NCI-H2029 treated with DMSO at 0.1 percent for 48 hours (cell line): ENCODE measurements at places on chromosomes 3 and 15.

DNA sequence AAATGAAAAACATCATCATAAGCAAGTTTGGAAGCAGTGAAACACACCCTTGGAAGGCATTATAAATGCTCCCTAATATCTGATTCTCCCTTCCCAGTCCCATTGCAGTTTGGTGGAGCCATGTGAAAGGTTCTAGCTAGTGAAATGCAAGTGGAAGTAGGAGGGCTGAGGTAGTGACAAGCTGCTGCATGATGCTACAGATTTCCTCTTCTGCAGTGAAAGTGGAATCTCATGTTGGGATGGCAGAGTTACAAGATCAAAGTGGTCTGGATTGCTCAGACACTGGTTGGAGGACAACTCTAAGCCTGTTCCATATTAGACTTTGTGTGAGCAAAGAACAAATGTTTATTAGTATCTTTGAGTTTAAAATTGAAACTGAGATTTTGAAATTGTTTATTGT is 3.3 kb upstream of the PDCD6IP start:
- DNase-seq = no peak

GRCh38 chr3:50256978-50257890 is 11.7 kb upstream of the SEMA3B start:
- DNase-seq = no peak

- no peak for DNase-seq
These were observed 6.6 kb downstream of the PRKCD start for GRCh38 chr3:53167418-53168174.

GRCh38 chr3:43732747-43733425 is 42.1 kb downstream of the ABHD5 start:
- DNase-seq = no peak

DNA sequence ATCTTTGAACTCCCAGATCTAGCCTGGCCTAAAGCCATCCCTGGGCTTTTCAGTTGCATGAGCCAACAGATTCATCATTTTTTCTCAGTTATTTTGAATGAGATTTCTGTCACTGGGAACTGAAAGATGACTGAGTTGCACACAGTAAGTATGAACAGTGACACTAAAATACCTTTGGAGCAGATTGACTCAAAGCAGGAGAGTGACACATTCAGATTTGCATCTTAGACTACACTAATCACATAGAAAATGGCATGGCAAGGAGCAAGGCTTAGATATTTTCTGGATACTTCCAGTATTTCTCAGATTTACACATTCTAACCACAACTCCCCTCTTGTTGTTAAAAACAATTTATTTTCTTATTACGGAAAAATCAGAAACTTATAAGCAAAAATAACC is 32.8 kb downstream of the SEC62 start:
- no peak for DNase-seq

- DNase-seq = no peak
These were observed 502 bp downstream of the DPH3 start for GRCh38 chr3:16264174-16264707.

DNA sequence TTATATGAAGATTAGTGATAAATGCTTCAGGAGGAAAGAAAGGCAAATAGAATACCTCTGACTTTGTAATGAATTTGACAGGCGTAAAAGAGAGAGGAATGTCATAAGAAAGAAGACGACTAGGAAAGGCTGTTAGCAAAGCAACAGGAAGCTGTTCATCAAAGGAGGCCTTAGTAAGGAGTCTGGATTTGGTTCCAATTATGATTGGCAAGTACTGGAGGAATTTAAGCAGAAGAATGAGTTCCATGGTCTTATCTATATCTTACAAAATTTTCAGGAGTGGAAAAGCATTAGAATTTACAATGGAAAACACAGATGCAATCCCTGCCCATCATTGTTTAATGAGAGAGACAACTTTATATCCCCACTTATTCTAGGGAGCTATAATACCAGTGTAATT is 13.8 kb downstream of the PLSCR1 start:
- no peak for DNase-seq

GRCh38 chr3:187684880-187685279 is 14.7 kb upstream of the SST start:
- DNase-seq = no peak

GRCh38 chr3:183411216-183411922 is 17.1 kb downstream of the MCF2L2 start:
- DNase-seq = no peak

- DNase-seq = no peak
These were observed 77.0 kb downstream of the P3H2 start for GRCh38 chr3:190043741-190044140.

- DNase-seq = peak; percentile 60
These were observed 55.5 kb downstream of the SATB1 start for GRCh38 chr3:18369551-18370185.

- no peak for DNase-seq
These were observed 139.8 kb downstream of the WDR76 start for GRCh38 chr15:43966646-43967045.

DNA sequence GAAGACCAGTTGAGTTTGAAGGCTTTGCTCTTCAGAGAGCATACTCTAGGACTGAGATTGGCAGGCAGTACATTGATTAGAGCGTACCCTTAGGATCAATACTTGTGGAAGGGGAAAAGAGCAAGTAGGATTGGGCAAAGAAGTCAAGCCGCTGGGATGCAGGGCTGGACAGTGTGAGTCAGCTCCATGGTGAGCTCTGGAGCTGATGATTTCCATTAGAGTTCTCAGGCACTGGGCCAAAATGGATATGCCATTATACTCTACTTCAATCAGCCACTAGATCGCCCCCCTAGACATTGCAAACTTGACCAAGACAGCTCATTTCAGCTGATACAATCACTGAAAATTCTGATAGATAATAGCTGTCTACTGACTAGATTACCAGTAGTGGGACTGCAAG is 432.7 kb upstream of the ALCAM start:
- no peak for DNase-seq

DNA sequence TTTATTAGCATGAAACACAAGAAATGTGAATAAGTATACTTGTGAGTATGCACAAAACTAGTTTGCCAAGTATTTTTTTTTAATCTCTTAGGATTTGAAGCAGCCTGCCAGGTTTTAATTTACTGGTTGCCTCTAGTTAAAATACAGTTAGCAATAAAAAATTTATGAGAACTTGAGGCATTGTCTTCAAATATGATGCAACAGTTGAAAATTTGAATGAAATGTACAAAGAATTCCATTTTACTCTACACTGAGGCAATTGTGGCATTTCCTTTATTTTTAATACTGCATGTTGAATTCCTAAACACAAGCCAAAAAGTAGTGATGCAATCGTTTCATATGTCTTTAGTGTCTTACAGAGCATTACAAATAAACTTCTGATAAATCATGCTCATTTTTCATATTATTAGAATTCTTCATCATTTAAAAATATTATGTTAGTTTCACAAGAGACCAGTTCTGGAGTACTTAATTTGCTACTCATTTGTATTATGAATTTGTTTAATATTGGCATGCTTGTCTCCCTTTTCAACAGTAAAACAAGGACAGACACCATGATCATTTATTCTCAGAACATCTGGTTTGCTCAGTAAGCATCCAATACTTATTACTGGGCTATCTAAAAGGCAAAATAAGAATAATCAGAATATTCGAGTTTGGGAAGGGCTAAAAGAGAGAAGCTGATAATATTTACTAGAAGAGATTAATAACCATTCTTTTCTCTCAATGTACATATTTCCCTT is 124.8 kb upstream of the PTX3 start:
- no peak for DNase-seq

DNA sequence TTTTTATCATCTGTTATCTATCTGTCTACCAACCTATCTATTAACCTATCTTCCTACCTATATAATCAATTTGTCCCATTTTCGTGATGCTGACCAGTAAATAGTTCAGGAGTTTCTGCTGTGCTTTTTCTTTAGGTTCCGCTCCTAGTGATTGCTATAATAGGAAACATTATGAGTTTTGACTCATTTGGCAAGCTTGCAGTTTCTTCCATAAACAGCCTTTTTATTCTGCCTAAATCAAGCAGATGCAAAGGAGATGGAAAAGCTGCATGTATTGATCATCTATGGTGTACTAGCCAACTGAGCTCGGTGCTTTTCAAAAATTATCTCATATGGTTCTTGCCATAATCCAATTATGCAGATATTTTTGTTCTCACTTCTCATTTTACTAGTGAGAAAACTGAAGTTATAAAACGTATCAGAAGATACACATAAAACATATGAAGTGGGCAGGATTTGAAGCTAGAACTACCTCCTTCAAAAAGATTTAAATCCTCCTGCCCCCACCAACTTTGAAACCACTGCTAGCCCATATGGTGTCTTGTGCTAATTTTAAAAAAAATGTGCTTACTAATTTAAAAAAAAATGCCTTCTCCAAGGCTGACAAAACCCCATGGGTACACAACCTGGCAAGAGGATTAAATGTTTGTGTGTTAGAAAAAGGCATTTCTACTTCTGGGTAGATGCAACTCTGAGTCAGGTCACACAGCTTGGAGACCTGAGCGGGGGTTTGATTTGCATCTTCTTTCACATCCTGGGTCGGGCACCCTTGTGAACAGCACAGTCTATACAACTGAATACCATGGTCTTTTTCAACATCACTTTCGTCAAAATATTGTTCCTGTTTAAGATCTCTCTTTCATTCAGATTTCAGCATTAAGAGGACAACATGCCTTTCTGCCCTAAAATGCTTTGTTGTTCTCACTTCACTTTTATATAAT is 267.0 kb downstream of the CHL1 start:
- DNase-seq = no peak

DNA sequence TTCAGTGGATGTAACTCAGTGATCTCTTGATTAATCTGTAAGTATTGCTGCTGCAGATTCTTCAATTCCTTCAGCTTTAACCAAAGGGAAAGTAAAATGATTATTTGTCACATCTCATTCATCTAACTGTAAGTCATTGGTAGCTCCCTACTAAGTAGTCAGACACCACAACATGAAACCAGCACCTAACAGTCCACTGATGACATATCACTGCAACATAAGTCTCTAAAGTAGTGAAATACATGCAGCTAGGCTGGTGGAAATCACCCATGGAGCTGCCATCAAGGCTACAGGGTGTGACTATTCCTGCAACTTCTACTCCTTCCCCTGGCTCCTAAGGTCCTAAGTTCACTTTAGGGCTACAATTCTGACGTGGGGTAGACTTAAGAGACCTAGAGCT is 21.1 kb upstream of the HCLS1 start:
- no peak for DNase-seq

GRCh38 chr3:28139967-28140634 is 101.3 kb upstream of the CMC1 start:
- DNase-seq = no peak

- DNase-seq = no peak
These were observed 80.6 kb downstream of the NCEH1 start for GRCh38 chr3:172630316-172630715.

GRCh38 chr15:98326804-98327203 is 321.5 kb upstream of the IGF1R start:
- no peak for DNase-seq

DNA sequence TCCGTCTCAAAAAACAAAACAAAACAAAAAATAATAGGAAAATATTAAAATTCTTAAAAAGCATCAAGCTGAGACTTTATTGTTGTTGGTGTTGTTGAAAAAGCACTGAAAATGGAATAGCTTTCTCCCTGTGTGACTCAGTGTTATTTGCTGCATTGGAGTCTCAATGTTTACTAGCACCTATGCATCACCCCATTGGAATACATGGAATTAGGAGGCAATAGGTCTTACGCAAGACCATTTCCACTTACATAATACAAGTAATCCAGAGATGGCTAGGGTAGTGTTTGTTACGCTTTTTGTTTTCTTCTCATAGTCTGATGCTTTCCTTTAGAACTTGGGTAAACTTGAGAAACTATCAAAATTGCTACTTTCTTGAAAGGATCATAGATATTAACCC is 15.2 kb downstream of the GXYLT2 start:
- DNase-seq = no peak

DNA sequence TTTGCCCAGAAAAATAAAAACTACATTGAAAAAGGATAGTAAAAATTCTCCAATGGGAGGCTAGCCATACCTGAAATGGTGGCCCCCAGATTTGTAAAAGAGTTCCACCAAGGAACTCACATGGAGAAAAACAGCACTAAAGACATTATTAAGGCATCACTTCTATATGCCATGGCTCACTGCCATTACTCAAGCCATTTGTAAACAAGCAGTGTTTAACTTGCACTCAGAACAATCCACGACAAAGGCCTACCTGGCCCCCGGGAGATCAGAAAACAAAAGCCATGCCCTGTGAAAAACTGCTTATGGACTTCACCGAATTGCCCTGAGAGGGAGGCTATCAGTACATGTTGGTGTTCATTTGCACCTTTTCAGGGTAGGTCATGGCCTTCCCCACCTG is 19.6 kb downstream of the CCR8 start:
- DNase-seq = peak; percentile 93

- no peak for DNase-seq
These were observed 15.7 kb upstream of the AEN start for GRCh38 chr15:88605189-88606069.

GRCh38 chr15:68371160-68371559 is 60.8 kb downstream of the ITGA11 start:
- DNase-seq = no peak

GRCh38 chr15:62453981-62454380 is 288.9 kb upstream of the C2CD4B start:
- DNase-seq = no peak

GRCh38 chr15:86916671-86917360 is 837.1 kb downstream of the AGBL1 start:
- no peak for DNase-seq

GRCh38 chr3:71498543-71498942 is 85.0 kb downstream of the FOXP1 start:
- no peak for DNase-seq

DNA sequence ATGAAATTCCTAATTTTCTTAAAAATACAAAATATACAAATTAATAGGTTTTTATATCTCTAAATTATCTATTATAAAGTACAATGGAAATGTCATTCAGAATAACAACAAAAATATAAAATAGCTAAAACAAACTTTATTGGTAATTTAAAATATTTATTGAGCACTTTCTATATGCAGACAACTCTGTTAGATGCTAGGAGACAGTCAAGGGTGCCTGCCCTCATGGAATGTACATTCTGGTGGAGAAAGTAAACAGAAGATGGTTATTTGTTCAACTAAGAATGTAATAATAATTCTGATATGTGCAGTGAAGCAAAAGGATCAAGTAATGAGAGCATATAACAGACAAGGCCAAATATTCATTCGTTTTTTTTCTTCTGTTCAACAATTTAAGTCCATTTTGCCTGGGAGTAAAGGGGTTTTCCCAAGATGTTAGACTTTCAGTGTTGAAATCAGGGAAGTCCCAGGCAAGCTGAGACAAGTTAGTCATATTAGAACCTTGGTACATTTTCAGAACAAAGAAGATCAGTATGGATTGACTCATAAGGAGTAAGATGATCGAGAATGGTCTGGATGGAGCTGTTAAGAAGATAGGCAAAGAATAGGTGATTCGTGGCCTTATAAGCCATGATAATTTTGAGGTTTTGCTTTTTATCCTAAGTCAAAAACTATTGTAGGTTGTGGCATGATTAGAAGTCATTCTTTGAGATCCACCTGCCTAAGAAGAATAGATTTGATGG is 150.2 kb upstream of the MLF1 start:
- no peak for DNase-seq

GRCh38 chr15:31438601-31439265 is 112.1 kb downstream of the KLF13 start:
- DNase-seq = no peak

GRCh38 chr3:197022405-197023231 is 7.0 kb downstream of the MELTF start:
- no peak for DNase-seq

- DNase-seq = no peak
These were observed 126.5 kb downstream of the ECT2 start for GRCh38 chr3:172877011-172877410.
